ENCODE measurements at places on chromosomes 2 and 18.

- DNase-seq = no peak
Measured at GRCh38 chr2:84989422-84989821, 18.5 kb downstream of the KCMF1 start.

DNA sequence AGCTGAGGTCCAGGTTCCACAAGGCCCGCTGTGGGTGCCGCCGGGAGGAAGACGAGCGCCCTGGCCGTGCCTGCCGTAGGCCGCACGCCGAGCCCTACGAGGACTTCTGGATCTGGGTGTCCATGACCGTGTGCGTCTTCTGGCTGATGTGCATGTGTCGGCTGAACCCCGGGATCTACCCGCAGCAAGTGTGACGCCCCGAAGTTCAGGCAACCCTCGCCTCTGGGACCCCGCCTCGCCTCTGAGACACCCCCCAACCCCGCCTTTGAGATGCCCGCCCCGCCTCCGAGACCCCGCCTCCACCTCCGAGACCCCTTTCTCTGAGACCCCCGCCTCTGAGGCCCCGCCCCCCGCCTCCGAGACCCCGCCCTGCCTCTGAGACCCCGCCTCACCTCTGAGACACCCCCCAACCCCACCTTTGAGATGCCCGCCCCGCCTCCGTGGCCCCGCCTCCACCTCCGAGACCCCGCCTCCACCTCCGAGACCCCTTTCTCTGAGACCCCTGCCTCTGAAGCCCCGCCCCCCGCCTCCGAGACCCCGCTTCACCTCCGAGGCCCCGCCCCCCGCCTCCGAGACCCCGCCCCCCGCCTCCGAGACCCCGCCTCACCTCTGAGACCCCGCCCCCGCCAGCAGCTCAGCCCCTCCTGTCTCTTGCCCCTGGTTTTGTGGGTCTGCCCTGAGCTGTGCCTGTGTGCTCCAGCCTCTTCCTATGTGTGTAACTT lies 3.7 kb downstream of the RTP5 start:
- DNase-seq = no peak

DNA sequence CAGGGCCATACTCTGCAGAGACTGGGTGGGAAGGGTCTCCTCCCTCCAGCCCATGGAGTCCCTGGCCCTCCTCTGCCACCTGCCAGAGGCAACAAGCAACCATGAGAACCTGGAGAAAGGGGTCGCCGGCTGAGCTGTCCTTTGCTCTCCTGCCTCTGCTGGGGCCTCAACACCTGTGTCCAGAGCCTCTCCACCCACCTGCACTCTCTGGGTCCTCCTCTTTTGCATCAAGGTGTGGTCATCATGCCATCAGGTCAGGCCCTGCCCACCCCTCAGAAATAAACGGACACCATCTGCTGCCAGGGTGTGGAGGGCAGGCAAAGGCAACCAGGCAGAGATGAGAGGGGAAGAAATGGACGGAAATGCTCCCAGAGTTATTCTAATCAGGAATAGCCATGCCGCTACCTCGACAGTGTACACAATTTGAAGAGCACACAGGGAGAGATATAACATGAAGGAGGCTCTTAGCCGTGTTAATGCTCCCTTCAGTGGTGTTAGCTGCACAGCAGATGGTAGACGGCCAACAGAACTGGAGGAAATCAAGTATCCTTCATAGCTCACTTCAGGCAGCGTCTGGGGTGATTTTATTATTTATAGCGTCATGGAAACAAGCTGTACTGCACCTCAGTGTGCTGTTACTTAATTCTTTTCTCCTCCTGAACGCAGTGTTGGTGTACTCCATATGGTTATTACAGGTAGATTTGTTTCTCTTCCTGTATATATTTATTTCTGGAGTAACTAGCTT lies 247.9 kb downstream of the TSN start:
- DNase-seq = no peak

DNA sequence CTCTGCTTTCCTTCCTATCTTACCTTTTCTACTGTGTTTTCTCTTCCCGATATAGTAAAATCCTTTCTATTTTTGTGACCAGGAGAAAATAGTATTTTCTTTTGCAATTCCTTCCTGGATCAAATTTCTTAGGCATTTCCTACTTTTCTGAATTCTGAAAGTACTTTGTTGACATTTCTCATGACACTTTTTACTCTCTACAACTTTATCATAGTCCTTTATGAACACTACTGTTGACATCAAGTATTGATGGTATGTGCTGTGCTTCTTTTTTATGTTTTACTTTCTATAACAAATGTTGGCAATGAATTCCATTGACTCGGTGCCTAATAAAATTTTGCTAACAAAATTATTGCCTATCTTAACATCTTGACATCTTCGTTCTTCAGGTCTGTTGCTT lies 217.7 kb upstream of the TCF4 start:
- no peak for DNase-seq

DNA sequence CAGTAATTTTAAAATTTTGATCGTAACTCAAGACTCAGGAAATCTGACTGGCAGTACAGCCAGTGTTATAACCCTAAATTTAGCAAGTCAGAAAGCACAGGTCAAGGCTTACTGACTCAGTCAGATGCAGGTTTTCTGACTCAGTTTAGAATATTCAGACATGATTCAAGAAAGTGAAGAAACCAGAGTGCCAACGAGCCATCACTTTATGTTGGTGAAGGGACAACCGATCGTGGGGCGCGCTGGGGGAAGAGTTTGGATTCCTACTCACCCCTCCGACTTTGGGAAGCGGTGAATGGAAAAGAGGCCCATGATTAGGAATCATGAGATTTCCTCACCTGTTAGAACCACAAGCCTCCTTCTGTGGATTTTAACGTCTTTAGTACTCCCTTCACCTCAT lies 998 bp downstream of the RNF149 start:
- DNase-seq = no peak

DNA sequence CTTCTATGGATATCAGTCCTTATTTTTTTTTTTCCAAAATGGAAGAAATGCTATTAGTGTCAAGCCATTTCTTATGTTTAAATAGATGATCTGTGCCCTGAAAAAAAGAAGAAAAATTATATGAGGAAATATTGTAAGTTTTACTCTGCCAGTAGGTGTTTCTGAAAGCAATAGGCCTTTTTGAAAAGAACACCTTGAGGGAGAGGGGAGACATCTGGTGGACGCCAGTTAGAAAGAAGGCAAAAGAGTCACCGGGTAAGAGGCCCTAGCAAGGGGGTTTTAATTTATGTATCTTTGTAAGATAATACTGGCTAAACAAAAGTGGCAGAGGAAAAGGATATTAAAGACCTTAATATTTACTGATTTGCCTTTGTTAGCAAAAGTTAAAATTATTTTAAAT lies 56.1 kb downstream of the DYNAP start:
- no peak for DNase-seq

GRCh38 chr2:231713730-231714638 lies 5.7 kb downstream of the PTMA start:
- peak; percentile 78 for DNase-seq

DNA sequence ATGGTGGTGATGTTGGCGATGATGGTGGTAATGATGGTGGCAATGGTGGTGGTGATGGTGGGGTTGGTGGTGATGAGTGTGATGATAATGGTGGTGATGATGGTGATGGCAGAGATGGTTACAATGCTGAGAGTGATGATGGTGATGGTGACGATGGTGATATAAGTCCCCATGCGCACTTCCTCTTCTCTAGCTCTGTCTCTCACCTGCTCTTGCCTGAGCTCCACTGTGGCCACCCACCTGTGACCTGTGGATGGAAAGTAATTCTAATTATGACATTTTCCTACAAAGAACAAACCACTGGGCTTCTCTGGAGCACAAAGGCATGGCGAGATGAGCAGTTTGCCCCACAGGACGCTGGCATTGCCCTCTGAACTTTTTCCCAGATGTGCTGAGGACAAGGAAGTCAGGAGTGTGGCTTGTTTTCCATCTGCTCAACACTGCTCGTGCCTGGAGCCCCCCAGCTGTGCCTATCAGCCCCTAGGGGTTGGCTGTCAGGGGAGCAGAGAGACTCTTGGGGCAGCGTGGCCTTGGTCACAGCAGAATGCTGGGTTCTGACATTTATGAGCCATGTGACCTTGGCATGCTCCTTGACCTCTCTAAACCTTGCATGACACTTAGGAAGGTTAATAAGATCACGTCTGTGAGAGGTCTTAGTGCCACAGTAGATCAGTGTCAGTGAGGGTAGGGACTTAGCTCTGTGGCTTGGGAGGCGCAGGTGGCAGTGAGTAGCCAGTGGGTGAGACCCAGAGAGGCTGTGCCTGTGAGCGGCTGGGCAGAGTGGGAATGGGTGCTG lies 68.4 kb downstream of the RRM2 start:
- no peak for DNase-seq

DNA sequence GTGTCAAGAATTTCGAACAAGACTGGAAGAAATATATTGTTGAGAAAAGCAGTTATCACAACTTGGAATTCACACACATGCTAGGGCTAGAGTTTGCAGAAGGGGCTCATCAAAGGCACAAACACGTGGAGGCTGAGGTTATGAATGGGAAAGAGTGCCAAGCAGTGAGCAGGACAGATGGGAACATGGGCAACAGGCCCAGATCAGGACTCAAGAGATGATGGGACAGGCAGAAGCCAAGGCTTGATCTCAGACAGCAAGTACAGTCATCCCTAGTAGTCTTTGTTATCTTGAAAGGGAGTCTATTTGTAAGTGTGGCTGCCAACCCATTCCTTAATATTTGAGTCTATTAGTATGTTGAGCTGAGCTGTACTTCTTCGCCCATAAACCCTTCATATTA lies 22.2 kb upstream of the EPC2 start:
- no peak for DNase-seq

- DNase-seq = no peak
Measured at GRCh38 chr2:226037526-226037925, 638.0 kb downstream of the NYAP2 start.

- no peak for DNase-seq
Measured at GRCh38 chr18:66676699-66677098, 72.8 kb upstream of the CDH19 start.

DNA sequence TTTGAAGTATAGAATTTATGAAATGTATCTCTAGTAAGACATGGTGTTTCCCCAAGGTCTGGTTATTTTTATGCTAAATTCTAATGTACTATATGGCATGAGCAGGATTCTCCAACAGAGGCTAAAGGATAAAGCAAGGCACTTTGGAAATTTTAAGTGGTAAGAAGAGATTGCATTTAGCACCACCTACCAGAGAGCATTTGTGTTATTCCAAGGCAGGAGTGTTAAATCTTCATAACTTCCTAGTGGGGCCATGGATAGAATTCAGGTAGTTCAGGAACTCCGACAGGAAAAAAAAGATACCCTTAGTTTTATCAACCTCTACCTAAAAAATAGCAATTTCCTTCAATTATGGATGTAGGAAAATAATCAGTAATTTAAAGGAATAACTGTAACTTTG lies 497.4 kb upstream of the CRIM1 start:
- DNase-seq = no peak

GRCh38 chr2:121038891-121039616 lies 245.9 kb downstream of the TFCP2L1 start:
- no peak for DNase-seq

DNA sequence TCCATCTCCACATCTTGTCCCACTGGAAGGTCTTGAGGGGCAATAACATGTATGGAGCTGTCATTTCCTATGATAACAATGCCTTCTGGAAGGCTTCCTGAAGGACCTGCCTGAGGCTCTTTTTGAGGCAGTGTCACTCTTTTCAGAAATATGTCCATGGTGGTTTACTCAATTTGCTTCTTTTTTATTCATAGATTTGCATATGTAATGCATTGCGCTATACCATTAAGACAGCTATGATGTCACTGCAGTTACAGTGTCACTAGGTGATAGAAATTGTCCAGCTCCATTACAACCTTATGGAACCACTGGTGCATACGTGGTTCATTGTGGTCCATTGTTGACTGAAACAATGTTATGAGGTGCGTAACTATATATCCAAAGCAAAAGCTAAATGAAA lies 19.9 kb downstream of the NABP1 start:
- no peak for DNase-seq

DNA sequence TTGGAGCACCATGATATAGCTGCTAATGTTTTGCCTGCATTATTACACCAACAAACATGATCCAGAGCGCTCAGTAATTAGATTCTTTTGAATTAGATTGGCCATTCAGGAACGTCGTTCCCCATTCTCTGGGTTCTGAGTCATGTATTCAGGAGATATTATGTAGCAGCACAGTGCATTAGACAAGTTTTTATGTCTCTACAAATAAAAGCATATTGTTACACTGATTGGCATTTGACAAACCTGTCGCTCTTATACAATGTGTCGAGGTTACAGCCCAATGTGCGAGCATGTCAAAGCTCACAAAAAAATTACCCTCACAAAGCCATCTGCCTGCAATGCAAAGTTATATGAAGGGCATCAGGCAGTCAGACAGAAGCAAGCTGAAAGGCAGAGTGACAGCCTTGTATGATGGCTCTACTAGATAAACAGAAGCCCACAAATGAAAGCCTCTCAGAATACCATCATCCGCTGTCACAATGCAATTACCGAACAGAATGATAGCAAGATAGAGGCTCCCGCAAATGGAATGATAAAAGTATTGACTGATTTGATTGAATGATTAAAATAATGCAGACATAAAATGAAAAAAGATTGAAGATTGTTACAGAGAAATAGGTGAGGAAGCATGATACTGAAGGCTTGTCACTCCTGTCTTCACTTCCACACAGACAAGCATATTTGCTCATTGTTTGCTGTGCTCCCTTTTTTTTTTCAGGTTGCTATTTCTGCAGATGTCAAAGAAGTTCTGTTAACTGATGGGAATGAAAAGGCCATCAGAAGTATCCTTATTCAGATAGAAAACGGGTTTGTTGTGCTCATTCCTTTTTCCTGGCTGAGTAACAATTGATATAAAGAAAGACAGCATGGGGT lies 234.6 kb upstream of the SIX3 start:
- DNase-seq = no peak

- no peak for DNase-seq
Measured at GRCh38 chr18:53644799-53645471, 579.5 kb downstream of the MBD2 start.

DNA sequence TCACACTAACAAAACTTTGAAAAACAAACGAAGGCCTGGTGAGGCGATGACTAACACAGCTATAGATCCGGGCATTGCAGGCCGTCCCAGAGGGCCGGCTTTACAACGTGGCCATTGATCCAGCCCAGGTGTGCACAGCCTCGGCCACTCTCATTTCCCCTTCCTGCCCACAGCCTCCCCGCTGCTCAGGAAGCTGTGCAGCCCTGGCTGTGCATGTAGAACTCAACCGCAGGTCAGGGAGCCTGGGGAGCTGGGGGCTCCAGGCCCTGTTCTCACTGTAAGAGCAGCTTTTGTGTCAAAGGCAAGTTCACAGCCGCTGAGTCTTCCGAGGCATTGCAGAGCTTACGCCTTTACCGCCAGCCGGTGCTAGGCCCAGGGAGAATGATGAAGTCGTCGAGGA lies 87.2 kb downstream of the LONRF2 start:
- peak; percentile 4 for DNase-seq

GRCh38 chr18:39796393-39796792 lies 2158.6 kb upstream of the PIK3C3 start:
- DNase-seq = no peak
